Immature natural killer cell (primary cell): ENCODE measurements at places on chromosomes 12 and 14. TPM values are rescaled to one million over a fixed set of nuclear protein-coding genes. Genes with fewer than 3 reads are reported as not detected.

Gene SCNN1A
- 0.10 TPM for polyA plus RNA-seq

Gene NYNRIN
- polyA plus RNA-seq, result 0.18 TPM

Gene GPRC5D
- polyA plus RNA-seq, result not detected

Gene CHGA
- not detected for polyA plus RNA-seq

Gene STRN3
- 3.7 TPM for polyA plus RNA-seq

Gene ADGRD1
- not detected for polyA plus RNA-seq

Gene MMP19
- polyA plus RNA-seq, result not detected

Gene NDRG2
- polyA plus RNA-seq, result 19.9 TPM

Gene DDIT3
- polyA plus RNA-seq, result 29.4 TPM

Gene POTEG
- not detected for polyA plus RNA-seq

Gene P3H3
- not detected for polyA plus RNA-seq

Gene TEX52
- polyA plus RNA-seq, result not detected

Gene MGP
- polyA plus RNA-seq, result not detected
